Right atrium auricular region (tissue), 2 donors: ENCODE measurements at places on chromosomes 5 and 9.

GRCh38 chr5:78779771-78780616, 131.4 kb upstream of the LHFPL2 start:
- peak; percentile 75 for DNase-seq

- DNase-seq: no peak
Observed at GRCh38 chr5:130078661-130079060, 174.4 kb downstream of the CHSY3 start.

DNA sequence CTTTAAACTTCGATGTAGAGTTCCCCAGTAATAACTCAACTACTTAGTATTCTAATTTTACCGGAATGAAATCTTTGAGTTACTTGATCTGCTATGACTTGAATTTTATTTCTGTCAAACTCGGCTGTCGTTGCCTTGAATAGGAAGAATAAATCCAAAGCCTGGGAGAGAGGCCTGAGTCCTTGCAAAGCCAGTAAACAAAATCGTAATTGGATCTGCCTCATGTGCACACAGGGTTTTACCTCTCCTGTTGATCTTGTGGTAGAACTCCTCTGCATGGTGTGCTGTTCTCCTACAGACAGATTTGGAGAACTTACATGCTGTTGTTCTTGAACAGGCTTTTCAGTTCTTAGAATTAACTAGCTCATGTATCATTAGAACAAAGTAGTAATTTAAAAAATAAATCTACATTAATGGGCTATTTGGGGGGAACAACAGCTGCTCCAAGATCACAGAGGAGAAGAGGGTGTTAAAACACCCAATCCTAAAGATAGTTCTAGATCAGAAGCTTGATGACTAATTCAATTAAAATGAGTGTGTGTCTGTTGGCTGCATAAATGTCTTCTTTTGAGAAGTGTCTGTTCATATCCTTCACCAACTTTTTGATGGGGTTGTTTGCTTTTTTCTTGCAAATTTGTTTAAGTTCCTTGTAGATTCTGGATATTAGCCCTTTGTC, 28.9 kb downstream of the HSPB3 start:
- DNase-seq: no peak

DNA sequence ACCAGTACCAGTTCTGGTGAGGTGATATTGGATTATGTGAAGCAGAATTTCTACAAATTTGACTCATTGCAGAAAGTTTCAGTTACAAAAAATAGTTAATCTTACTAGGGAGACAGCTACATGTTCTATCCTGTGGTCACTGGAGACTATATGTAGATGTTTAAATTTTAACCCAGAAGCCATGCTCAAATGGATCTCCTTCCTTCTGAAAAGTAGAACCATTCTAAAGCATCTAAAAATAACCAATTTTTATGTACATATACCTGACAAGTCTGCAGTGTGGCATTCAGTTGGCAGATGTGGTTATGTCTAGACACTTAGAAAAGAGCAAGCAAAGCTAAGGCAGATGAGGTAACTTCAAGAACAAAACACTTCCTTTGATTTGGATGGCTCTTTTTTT, 65.5 kb upstream of the POU4F3 start:
- no peak for DNase-seq

DNA sequence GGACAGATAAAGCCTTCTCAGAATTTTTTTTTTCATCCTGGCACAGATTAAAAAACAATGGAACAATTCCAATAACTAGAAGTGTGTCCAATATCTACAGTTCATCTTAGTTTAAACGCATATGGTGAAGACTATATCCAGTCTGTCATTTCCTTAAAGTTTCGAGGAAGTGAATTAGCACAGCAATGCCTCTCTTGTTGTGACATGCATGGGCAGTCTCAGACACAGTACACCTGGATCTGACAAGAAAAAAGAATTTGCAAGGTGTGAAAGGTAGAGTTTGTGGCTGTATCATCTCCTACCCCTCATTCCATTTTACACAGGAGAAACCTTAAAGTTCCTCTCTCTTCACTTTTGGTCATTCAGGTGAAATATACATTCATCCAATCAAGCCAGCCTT, 100.6 kb upstream of the ADAMTS19 start:
- DNase-seq: no peak

GRCh38 chr5:114327987-114328386, 33.9 kb upstream of the KCNN2 start:
- no peak for DNase-seq

DNA sequence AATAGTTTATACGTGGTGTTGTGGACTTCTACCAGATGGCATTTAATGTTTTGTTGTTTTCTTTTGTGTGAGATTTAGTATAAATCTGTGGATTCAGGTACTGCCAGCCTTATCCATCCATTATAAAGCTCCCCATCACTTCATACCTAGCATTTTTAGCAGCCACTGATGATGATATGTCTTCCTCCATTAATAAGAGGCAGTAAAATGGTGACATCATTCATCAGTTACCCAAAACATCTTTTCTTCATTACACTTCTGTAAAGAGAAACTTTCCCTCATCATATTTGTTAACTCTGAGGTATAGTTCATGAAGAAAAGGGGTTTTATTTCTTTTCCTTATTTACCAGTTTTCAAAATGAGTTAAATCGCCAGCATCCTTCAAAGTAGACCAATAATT, 19.4 kb downstream of the CHD1 start:
- DNase-seq: no peak

- DNase-seq: no peak
Observed at GRCh38 chr5:164355267-164355830, 849.9 kb downstream of the MAT2B start.

GRCh38 chr9:133968966-133969617, 23.0 kb downstream of the VAV2 start:
- no peak for DNase-seq

- no peak for DNase-seq
Observed at GRCh38 chr5:56763711-56764466, 51.5 kb upstream of the MAP3K1 start.

GRCh38 chr9:113668061-113668460, 204.5 kb downstream of the RGS3 start:
- DNase-seq: no peak

GRCh38 chr5:160463227-160463626, 41.6 kb downstream of the PTTG1 start:
- no peak for DNase-seq

- no peak for DNase-seq
Observed at GRCh38 chr5:102946414-102946813, 173.5 kb downstream of the GIN1 start.

DNA sequence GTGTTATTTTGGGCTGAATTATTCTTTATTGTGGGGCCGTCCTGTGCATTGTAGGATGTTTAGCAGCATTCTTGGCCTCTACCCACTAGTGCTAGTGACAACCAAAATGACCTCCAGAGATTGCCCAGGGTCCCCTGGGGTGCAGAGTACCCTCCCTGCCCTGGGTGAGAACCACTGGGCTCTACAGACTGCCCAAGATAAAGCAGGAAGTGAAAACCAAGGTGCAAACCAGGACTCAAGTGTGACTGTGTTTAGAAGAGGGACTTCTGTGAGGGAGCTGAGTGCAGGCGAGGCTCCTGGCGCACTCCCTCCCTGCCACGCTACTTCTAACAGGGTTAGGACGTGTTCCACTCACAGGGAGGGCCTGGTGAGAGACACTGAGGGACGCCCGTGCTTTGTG, 41.6 kb downstream of the USP20 start:
- DNase-seq: no peak

GRCh38 chr5:14229181-14229580, 86.0 kb downstream of the TRIO start:
- DNase-seq: no peak

GRCh38 chr9:81182431-81182830, 506.9 kb downstream of the TLE1 start:
- no peak for DNase-seq

DNA sequence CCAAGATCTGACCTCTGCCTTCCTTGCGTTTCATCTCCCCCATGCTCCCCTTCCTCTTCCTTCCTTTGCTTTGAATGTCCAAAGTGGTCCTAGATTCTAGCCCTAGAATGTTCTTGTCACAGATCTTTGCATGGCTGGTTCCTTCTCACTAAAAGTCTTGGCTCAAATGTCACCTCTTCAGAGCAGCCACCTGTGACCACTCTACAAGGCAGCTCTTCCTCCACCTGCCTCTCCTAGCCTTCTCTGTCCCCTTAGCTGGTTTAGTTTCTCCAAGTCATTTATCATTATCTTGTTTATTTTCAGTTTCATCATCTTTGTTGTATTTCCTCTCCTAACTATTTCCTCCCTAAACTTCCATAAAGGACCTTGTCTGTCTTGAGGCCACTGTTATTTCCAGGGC, 7.1 kb upstream of the OCLN start:
- DNase-seq: no peak

GRCh38 chr9:116589392-116590354, 97.4 kb upstream of the TRIM32 start:
- DNase-seq: no peak

- DNase-seq: no peak
Observed at GRCh38 chr5:116543501-116543900, 31.1 kb downstream of the SEMA6A start.

GRCh38 chr9:107373809-107374208, 90.7 kb downstream of the RAD23B start:
- no peak for DNase-seq

DNA sequence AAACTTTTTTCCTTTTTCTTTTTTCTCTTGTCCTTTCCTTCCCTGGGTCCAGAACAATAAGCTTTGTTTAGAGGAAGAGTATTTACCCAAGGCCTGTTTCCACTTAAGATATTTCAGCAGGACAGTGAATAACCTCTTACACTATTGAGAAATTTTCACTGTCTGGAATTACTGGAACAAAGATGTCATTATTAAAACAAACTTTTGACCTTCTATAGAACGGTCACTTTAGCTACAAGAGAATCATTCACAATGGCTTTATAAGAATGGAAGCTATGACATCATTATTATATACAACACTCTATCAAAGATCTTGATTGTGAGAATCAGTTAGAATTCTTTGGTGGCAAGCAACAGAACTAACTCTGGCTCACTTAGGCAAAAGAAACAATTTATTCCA, 22.0 kb upstream of the ARHGAP26 start:
- DNase-seq: no peak

DNA sequence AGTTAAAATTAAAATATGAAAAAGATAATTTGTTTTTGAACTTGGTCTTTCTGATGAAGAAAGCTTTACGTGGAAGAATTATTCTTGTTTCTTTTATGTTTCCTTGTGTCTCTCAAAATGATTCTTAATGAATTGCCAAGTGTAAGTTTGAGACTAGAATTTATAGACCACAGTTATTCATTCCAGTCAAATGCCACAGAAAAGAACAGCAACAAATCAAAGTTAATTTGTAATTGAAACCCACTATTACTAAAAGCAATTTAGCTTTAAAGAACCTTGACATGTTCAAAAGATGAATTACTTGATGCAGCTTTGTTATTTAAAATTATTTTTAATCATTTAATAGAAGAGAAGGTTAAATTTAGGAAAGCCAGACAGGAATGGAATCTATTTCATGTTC, 1277.7 kb upstream of the NUDT12 start:
- no peak for DNase-seq

GRCh38 chr9:128070874-128071273, 2.8 kb downstream of the SLC25A25 start:
- no peak for DNase-seq

DNA sequence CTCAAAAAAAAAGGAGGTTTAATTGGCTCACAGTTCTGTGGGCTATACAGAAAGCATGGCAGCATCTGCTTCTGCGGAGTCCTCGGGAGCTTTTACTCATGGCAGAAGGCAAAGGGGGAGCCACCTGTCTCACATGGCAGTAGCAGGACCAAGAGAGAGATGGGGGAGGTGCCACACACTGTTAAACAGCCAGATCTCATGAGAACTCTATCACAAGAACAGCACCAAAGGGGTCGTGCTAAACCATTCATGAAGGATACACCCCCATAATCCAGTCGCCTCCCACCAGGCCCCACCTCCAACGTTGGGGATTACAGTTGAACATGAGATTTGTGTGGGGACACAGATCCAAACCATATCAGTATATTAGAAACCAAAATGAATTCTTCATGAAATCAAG, 28.3 kb upstream of the CXXC5 start:
- no peak for DNase-seq

- DNase-seq: no peak
Observed at GRCh38 chr9:91761362-91761761, 188.7 kb downstream of the ROR2 start.

- DNase-seq: no peak
Observed at GRCh38 chr5:54215233-54215736, 95.1 kb downstream of the ARL15 start.

GRCh38 chr5:152372875-152373274, 32.2 kb downstream of the NMUR2 start:
- DNase-seq: no peak

DNA sequence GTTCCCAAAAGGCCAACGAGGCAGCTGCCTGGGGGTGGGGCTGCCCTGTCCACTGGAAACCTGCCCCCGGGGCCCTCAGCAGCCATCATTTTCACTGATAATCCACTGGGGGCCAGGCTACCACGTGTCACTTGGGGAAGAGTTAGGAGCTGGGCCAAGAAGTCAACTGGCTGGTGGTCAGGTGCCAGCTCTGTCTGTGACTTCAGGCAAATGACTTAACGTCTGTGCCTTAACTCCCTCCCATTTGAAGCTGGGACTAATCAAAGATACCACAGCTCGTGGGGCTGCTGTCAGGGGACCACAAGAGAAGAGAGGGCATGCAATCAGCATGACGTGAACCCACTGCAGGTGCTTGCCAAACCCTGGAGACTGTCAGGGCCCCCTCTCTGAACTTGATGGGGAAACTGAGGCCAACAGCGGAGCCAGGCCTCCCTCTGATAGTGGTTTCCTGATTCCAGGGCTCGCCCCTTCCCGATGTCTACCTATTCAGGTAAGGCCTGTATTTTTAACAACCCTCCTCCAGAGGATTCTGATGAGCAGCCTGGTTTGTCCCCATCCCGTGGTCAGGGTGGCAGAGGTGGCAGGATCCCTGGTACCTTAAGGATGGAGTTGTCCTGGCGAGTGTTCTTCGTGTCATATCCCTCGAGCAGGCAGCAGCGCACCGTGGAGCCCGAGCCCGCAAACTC, 12.3 kb upstream of the DPM2 start:
- DNase-seq: no peak

GRCh38 chr5:57434227-57434640, 48.4 kb downstream of the ACTBL2 start:
- no peak for DNase-seq

GRCh38 chr5:56838409-56839039, 23.2 kb downstream of the MAP3K1 start:
- no peak for DNase-seq

DNA sequence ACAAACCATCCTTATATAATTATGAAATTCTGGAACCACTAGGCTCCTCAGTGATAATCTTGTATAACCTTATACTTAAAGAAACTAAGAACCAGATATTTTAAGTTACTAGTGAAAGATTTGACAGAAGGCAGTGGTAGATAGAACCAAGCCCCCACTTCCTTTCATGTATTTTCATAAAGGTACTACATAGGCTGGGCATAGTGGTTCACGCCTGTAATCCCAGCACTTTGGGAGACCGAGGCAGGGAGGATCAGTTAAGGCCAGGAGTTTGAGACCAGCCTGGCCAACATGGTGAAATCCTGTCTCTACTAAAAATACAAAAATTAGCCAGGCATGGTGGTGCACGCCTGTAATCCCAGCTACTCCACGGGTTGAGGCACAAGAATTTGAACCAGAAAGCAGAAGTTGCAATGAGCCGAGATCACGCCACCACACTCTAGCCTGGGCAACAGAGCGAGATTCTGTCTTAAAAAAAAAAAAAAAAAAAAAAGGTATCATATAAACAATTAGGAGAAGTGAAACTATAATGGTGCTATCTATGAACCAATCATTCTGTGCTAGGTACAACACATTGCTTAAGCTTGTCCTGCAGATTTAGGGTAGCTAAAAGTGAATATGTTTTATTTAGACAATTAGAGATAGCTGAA, 27.9 kb upstream of the DTWD2 start:
- no peak for DNase-seq

GRCh38 chr5:159104759-159105144, 5.0 kb upstream of the EBF1 start:
- no peak for DNase-seq
